GM13977 (cell line): ENCODE measurements at places on chromosomes 4 and X.

DNA sequence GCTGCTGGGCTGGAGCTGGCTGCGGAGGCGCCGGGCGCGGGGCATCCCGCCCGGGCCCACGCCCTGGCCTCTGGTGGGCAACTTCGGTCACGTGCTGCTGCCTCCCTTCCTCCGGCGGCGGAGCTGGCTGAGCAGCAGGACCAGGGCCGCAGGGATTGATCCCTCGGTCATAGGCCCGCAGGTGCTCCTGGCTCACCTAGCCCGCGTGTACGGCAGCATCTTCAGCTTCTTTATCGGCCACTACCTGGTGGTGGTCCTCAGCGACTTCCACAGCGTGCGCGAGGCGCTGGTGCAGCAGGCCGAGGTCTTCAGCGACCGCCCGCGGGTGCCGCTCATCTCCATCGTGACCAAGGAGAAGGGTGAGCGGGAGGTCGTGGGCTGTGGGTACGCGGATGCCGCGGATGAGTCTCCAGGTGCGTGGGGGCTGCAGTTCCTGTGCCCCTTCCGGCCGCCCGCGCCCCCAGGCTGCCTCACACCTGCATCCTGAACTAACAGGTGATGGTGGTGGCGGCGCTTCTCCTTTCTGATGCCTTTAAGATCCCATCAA, 499 bp downstream of the CYP2U1 start:
- no peak for DNase-seq

DNA sequence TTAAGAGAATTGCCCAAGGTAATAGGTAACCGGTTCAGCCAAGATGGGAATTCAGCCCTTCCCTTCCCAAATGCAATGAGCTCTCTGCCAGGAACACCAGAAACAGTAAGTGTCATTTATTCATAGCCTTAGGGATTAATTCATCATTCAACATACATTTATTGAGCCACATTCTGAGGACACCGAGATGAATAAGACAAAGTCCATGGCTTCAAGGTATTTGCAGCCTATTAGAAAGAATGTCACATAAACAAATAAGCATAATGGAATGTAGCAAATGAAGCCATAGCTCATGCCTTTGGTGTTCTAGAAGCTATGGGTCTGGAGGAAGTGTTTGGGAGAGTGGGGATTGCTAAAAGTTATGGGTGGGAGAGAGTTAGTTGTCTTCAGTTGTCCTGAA, 6.3 kb upstream of the TAB3 start:
- no peak for DNase-seq

GRCh38 chrX:101485212-101485949, at the start of gene ARMCX4:
Gene ARMCX4, plus strand, starts transcription at chrX:101485456. Its CDS starts 3,134 bp downstream, at chrX:101488590.
- DNase-seq = no peak

DNA sequence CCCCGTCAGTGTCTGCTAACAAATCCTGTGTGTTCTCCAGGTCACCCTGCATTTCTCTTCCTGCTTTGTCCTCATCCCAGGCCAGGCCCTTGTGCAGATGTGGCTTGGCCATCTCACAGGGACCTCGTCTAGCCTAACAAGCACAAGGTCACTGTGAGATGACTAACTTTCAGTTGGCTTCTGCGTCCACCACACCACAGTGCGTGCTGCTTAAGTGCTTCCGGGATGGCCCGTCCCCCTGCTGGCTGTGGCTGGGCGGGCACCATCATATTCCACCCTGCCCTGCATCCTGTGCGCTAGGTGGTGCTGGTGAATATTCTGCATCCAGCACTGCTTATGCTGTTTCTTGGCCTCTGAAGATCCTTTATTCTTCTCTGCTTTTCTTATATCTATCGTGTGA, 33.8 kb downstream of the RBBP7 start:
- DNase-seq = no peak

GRCh38 chr4:145231906-145232700, 51.7 kb upstream of the OTUD4 start:
- no peak for DNase-seq

- DNase-seq = no peak
These were observed 304.9 kb upstream of the KLF3 start for GRCh38 chr4:38359113-38359512.

GRCh38 chr4:168279556-168279955, 39.0 kb downstream of the DDX60 start:
- DNase-seq = no peak

GRCh38 chr4:122826553-122827257, at the start of gene FGF2:
Gene FGF2, plus strand, starts transcription at chr4:122826831. Its CDS starts 344 bp downstream, at chr4:122827175.
- peak; percentile 68 for DNase-seq
